ENCODE measurements at places on chromosomes 6 and 20.

GRCh38 chr6:158031381-158032353 is 50.0 kb downstream of the SYNJ2 start:
- DNase-seq: no peak

DNA sequence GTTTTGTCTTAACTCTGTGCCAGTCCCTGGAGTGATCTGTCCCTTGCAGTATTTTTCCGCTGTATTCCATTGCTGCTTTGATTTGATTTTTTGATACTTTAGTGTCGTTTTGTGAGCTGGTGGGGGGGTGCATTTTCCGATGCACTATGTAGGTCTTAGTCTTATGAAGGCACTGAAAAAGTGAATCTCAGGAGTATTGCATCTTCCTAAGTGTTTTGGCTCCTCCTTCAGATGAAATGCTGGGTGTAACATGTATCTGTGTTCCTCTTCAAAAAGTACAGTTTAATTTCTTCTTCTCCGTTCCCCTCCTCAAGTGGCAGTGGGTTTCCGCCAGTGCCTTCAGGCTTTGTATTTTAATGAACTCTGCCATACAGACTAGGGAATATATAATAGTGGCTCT is 580.7 kb upstream of the GJE1 start:
- DNase-seq: no peak

GRCh38 chr6:73969971-73970970 is 274.3 kb downstream of the CD109 start:
- DNase-seq: no peak

- no peak for DNase-seq
Observed at GRCh38 chr6:134738211-134738885, 211.6 kb downstream of the ALDH8A1 start.

DNA sequence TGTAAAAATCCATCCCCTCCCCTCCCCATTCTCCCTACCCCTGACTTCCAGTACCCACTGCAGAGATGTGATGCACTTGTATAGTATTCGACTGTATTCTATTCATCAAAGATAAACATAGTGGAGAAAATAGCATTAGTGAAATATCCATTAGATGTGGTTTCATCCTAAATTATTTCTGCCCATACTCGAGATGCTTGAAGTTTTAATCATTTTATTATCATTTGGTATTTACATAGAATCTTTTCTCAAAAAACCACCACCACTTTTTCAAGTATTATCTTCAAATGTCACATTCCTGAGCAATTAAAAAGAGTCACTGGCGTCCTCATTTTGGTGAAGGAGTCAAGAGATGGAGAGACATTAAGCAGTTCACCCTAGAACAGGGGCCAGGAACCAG is 181.9 kb downstream of the HAO1 start:
- no peak for DNase-seq

DNA sequence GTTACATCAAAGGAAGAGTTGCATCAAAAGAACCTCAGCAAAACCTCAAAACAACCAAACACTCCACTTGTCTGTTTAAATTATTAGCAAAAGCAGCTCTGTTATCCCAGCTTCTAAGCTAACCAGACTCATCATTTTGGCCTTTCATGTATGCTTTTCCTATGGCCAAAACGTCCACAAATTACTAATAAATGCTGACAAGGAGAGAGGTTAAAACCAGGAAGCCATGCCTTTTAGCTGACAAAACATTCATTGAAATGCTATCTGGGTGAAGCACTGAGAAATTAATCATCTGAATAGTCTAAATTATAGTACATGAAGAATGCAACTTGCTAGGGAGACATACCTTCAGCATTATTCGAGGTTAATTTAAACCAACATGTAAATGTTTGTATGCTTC is 80.6 kb downstream of the LAMA2 start:
- no peak for DNase-seq

GRCh38 chr20:63580796-63581461 is 6.9 kb upstream of the HELZ2 start:
- DNase-seq: peak; percentile 55

Measured in T-helper 2 cell (primary cell).